ENCODE measurements at places on chromosomes 7 and 10.
A peak's percentile ranks its signal among the peaks of the same experiment; 100 is the strongest.

- DNase-seq = peak; percentile 37
These were observed 10.4 kb downstream of the CPA2 start for GRCh38 chr7:130276796-130277762.

- DNase-seq = no peak
These were observed 28.2 kb downstream of the SGPL1 start for GRCh38 chr10:70843776-70844489.

GRCh38 chr7:142519079-142520078, 229.9 kb upstream of the PRSS1 start:
- no peak for DNase-seq

DNA sequence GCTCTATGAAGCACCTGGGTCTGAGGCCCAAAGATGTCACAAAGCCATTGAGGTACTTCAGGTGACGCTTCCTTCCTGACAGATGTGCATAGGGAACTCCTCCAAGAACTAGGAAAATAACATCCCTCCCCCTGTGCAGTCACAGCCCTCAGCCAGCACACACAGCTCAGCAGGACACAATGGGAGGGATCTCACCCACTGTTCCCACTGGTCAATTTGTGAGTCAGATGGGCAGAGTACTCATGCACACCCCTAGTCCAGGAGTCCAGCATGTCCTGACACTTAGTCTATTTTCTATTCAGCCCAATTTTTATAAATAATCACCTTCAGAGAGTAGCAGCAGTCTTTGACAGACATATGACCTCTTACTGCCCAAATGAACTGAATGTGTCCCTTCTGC, 60.7 kb upstream of the PFKP start:
- no peak for DNase-seq

DNA sequence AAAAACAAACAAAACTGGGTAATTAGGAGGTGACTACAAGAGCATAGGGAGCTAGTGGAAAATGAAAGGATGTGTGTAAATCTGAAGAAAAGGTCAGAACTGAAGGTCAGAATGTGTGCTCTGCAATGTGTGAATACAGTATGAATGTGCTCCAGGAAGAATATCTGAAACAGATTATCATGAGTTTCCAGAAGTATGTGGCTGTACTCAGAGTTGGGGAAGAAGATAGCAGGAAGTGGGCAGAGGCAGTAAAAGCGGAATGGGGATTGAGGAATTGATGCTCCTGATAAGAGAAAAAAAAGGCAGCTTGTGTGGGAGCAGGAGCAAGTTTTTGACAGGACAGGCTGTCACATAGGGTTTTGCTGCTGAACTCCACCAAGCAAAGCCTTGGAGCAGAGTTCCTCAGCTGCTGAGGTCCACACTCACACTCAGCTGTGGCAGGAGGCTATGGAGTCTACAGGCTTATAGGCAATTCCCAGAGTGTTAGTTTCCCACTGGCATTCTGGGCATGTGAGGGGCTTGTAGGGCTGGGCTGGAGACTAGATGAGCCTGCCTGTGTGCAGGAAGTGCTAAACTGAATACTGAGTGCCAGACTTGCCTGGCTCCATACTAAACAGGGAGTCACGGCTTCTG, 22.9 kb downstream of the H2AZ2 start:
- no peak for DNase-seq

DNA sequence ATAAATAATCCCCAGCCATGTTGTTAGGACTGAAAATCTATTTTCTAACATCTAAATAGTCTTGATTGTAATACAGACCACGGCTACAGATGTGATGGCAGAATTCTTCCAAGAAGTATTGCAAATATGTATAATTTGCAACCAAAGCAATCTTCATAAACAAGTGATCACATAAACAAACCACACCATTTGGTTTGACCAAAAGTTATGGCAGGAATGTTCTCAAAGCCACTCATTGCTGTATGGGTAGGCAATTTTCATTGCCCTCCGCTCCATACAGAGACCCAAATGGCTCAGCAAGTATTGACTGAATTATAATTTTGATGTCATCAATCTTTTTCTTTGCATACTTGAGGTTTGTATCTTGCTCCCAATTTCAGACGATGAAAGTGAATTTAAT, 19.0 kb upstream of the RHOBTB1 start:
- DNase-seq = no peak

DNA sequence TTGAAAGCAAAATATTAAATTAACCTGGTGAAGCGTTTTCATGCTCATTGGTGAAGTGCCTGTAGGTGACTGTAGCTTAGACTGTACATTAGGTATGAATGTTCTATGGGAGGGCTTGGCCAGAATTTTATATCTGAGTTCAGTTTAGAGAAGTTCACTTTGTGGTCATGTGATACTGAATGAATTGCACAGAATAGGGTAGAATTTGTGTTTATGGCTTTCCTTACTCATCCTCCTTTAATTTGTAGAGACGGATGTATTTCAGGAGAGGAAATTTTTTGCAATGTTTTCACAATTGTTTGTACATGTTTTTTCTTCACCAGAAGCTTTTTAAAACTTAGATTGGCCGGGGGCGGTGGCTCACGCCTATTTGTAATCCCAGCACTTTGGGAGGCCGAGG, 32.3 kb downstream of the REEP3 start:
- DNase-seq = no peak

GRCh38 chr7:66211429-66211828, 6.3 kb downstream of the TPST1 start:
- DNase-seq = no peak

GRCh38 chr10:101063548-101064414, 2.0 kb downstream of the KAZALD1 start:
- DNase-seq = no peak

DNA sequence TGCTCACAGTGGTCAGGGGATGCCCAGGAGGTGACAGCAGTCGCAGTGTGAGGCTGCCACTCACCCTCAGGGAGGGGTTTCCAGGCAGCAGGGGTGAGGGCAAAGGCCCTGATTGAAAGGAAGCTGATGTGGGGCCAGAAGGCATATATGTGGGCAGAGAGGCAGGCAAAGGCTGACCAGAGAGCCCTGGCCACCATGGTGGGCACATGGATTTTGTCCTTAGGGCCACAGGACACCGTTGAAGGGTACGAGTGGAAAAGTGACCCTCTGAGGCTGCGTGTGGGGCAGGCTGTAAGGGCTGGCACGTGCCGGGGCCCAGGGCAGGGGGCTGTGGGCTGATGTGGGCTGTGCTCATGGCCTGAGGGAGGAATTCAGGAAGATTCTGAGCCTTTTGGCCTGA, 57.5 kb upstream of the ZNF32 start:
- DNase-seq = no peak

- DNase-seq = no peak
These were observed 39.5 kb upstream of the ANKRD1 start for GRCh38 chr10:90960355-90960814.

DNA sequence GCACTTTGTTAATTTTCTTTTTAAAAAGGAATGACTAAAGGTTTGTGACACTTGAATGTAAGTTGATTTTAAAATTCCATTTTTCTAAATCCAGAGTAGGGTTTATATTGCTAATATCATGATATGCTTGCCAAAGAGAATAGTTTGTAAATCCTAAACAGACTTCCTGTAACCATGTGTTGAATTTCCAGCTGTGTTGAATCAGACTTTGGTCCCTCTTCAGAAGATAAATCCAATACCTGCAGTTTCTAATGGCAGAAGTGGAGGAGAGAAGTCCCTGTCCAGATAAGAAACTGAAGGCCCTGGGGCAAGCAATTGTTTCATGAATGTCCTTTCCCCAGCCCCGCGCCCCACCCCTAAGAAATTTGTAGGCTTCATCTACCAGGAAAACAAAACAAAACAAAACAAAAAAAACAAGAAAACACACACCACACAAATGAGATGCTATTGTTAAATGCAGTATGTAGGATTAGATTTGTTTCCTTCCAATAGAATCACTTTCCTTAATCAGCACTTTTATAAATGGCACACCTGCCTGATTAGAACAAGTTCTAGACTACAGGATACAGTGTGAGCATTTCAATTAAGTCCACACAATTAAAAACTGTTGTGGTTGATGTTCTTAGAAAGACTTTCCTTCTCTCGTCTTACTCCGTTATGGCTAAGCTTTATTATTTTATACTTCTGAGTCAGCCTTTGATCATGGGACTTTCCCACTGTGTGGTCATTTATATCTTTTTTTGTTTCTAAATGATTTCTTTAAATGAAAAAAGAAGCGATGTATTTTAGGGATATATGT, 122.8 kb downstream of the KAT6B start:
- DNase-seq = no peak

GRCh38 chr7:66281678-66282590, 76.8 kb downstream of the TPST1 start:
- no peak for DNase-seq

DNA sequence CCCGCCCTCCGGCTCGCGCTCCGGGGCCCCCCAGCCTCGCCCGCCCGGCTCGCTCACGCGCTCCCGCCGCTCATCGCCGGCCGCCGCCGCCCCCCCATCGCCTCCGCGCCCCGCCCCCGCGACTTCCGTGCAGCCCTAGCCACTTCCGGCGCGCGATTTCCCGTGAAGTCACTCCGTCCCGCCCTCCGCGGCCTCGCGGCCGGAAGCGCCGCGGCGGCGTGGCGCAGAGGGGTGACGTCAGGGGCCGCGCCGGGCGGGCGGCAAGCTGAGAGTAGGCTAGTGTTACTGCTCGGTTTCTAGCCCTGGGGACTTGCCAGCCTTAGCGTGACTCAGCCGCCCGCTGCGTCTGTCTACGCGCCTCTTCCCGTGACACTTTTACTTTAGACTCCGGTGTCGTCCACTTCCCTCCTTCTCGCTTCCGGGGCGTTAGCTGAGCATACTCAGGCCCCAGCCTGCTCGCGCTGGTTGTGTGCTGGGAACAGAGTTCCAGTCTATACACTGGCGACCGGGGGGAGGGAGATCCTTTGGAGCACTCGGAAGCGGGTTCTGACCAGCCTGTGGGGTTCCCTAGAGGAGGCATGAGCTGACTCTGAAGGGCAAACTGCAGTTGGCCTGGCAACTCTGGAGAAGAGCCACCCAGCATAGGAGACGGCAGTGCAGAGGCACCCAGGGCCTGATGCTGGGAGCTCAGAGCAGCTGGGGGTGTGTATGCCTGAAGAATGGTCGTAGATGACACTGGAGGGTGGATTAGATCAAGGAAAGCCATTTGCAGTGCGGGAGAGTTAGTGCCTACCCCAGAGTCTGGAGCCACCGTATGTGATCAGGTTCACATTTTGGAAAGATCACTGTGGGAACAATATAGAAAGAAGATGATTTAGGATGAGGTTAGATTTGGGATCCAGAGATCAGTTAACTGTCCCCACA, at the start of gene PURB:
TSS of gene PURB (minus strand) at position 137 of the 924 bp plus-strand sequence. CDS start 182 bp downstream, outside the sequence.
- DNase-seq = peak; percentile 93

DNA sequence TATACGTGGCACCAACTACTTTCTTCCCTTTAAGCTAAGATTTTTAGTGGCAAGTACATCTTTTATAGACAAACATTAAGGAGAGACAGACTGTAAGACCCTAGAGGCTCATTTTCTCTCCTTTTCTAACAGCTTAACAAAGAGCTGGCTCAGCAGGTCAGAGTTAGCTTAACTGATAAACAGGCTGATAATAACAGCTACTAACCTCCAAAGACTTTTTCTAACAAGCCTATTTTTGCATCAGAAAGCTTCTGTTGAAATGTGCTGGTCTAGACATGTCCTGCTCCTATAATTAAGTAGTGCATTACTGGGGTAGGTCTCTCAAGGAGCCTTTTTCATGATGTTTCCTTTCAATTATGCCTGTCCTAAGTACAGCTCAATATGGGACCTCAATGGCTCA, 238.2 kb upstream of the FAM3C start:
- DNase-seq = no peak

- no peak for DNase-seq
These were observed 181.8 kb upstream of the AGK start for GRCh38 chr7:141369422-141369821.

DNA sequence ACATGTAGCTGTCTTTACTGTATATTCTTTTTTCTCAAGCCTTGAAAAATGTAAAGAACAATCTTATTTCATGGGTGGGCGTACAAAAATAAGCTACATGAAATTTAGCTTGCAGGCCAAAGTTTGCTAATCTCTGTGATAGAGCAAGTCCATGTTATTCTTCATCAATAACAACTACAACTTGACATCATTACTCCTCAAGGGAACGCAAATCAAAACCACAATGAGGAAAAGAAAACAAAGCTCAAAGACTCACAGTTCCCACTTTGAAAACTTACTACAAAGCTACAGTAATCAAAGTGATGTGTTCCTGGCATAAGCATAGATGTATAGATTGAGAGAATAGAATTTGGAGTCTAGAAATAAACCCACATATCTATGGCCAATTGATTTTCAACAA, 62.5 kb downstream of the GNA12 start:
- DNase-seq = no peak

GRCh38 chr10:600234-600633, 89.2 kb downstream of the DIP2C start:
- no peak for DNase-seq
